ENCODE measurements at places on chromosomes 4 and X.

- DNase-seq, result no peak
Measured at GRCh38 chr4:141022111-141022695, 111.1 kb downstream of the RNF150 start.

GRCh38 chrX:9345957-9346356, 118.9 kb upstream of the TBL1X start:
- no peak for DNase-seq

- no peak for DNase-seq
Measured at GRCh38 chr4:169071747-169072146, 61.7 kb upstream of the CBR4 start.

- DNase-seq, result no peak
Measured at GRCh38 chr4:175325230-175325629, 407.1 kb downstream of the ADAM29 start.

GRCh38 chr4:20899591-20899990, 199.3 kb downstream of the PACRGL start:
- DNase-seq, result no peak

DNA sequence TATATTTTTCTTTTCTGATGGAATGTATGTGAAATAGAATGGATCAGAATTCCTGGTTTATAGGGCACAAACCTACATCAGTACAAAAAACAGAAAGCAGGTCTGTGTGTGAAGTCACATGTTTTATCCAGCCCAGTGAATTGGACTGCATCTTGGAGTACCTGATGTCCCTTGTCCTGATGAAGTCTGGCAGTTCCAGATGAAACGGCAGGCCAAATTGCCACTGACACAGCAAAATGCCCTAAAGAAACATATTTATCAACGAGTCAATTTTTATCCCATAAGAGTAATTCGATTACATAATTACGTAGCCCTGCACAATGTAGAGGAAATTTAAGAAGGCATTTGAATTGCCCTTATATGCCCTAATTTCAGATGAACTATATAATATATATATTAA, 37.8 kb upstream of the ATP6AP2 start:
- no peak for DNase-seq

DNA sequence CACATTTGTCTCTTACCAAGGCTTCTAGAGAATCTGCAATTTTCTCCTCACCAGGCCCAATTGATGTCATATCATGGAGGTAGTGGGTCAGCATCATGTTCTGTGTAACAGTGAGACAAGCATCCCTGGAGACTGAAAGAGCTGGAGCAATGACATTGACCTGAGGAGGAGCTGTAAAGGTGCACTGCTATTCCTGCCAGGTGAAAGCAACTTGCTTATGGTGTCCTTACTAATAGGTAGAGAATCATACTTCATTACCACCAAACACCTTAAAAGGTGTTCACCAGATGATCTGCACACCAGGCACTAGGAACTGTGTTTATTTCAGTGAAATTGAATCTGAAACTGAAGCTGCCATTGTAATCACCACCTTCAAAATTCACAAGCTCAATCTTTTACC, 188.7 kb downstream of the AFAP1 start:
- DNase-seq, result no peak

- peak; percentile 11 for DNase-seq
Measured at GRCh38 chrX:13428053-13428786, 108.4 kb upstream of the ATXN3L start.

DNA sequence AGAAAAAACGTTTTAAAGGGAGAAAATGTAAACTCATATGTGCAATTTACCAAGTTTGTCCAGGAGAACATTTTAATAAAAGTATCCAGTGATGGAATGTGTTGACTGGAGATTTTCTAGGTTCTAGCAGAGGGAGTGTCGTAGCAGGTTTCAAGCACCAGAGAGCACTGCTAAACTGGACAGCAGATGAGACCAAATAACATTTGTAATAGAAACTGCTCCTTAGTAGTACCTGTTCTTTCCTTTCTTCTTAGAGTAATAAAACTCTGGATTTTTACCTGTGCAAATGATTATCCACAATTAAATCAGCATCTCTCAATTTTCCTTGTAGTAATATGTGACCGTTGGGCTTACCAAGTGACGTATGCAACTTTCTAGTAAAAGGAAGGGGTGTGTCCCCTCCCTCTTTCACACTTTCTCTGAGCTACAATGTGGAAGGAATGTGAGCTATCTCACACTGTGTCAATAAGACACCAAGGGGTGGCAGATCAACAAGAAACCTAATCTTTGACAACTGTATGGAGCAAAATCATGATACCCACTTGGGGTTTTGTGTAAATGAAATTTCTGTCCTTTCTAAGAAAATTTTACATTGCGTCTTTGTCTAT, 9.5 kb downstream of the HPGDS start:
- no peak for DNase-seq

GRCh38 chr4:82555276-82555675, 6.5 kb downstream of the TMEM150C start:
- DNase-seq, result no peak

DNA sequence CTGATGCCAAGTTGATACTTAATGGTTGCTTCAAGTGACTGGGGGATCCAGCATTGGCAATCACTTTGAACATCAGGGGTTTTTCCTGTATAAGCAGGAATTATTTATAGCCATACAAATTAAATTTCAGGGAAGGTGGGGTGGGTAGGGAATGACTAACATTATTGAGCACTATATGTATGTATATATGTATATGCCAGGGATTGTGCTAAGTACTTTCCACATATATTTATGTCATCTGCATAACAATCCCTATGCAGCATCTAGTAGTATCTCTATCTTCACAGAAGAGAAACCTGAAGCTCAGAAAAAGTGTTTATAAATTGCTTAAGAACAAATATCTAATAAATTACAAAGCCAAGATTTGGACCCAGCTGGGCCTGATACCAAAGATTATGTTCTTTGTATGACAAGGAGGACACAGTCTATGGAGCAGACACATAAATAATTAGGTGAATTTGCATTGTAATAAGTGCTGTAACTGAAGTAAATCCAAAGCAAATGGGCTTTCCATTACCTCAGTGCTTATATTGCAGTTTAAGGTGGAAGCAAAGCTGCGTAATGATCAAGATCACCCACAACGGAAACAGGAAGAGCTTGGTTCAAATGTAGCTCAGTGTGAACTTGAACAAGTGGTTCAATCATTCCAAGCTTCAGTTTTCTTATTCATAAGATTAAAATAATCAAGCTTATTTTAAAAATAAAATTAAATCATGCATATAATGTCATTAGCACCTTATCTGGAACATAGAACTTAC, 18.9 kb upstream of the RASGEF1B start:
- no peak for DNase-seq

GRCh38 chr4:113566015-113566795, 195.3 kb downstream of the CAMK2D start:
- no peak for DNase-seq

DNA sequence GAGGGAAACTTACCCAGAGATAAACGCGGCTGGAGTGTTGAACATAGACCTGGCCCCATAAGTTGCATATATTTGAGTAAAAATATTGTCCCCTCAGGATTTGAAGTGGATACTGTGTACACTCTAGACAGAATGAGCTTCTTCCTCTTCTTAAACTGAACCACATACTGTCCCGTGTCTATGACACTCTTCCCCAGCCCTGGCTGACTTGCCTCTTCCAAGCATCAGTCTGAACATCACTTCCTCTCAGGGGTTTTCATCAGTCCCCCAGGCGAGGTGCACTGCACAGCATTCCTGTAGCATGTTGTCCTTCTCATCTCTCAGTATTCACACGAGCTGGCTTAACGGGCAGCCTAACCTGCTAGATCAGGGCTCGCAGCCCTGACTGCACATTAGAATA, 80.5 kb upstream of the TMEM150C start:
- DNase-seq, result no peak

DNA sequence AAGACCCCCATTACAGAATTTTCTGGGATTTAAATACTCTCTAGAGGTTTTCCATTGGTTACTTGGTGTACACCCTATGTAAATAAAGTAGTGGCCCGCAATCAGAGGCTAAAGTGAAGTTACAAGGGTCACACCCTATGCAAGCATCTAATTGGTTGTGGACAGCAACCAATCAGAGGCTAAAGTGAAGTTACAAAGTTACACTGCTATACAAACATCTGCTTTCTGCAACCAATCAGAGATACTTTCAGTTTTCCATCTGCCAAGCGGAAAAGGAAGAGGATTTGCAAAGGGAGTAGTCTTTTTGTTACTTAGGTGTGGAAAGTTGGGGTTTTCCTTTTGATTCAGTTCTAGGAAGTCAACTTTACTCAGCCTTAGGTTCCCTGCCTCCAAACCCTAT, 2.0 kb upstream of the ATRX start:
- DNase-seq, result no peak

DNA sequence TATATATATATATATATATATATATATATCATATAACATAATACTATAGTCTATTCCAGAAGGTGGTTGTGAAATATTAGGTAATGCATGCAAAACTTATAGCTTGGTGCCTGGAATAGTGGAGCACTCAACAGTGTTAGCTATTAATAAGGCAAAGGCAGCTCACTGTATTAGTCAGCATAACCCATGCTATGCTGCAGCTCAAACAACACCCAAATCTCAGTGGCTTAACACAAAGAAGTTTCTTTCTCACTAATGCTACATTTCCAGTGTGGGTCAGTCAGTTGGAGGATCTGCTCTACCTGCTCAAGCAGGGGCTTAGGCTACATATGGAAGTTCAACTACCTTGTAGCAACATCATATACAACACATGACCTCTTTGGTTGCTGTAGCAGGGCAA, 5.2 kb upstream of the RPGR start:
- no peak for DNase-seq

- DNase-seq, result peak; percentile 62
Measured at GRCh38 chrX:40097504-40098263, at the start of gene BCOR. Gene BCOR (minus strand): TSS chrX:40097958. CDS start chrX:40077929, 20,029 bp downstream.

DNA sequence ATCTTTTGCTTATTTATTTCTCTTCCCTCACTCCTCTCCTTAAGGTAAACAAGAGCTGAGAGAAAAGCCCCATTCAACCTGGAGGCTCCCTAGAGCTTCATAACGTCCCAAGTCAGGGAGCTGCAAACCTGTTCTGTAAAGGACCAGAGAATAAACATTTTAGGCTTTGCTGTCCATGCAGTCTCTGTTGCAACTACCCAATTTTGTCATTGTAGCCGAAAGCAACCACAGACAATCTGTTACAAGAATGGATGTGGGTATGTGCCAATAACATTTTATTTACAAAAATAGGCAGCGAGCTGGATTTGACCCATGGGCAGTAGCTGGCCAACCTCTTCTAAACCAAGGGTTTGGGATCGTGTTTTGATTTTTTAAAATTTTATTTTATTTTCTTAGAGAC, 71.3 kb upstream of the TBL1X start:
- no peak for DNase-seq

DNA sequence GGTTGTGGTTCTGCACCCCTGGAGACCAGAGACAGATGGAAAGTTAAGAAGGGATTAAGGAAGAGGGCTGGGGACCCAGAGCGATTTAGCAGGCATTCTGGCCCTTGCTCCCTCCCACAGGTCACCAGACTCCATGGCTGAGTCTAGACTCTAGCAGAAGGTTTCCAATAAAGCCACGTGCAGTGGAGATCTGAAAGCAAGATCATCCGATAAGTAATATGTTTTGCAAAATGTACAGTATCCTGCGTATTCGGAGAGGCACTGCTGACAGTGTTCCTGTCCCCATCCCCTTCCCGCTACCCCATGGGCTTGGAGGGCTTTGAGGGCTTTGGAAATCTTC, 531 bp upstream of the GPRIN3 start:
- DNase-seq, result no peak

DNA sequence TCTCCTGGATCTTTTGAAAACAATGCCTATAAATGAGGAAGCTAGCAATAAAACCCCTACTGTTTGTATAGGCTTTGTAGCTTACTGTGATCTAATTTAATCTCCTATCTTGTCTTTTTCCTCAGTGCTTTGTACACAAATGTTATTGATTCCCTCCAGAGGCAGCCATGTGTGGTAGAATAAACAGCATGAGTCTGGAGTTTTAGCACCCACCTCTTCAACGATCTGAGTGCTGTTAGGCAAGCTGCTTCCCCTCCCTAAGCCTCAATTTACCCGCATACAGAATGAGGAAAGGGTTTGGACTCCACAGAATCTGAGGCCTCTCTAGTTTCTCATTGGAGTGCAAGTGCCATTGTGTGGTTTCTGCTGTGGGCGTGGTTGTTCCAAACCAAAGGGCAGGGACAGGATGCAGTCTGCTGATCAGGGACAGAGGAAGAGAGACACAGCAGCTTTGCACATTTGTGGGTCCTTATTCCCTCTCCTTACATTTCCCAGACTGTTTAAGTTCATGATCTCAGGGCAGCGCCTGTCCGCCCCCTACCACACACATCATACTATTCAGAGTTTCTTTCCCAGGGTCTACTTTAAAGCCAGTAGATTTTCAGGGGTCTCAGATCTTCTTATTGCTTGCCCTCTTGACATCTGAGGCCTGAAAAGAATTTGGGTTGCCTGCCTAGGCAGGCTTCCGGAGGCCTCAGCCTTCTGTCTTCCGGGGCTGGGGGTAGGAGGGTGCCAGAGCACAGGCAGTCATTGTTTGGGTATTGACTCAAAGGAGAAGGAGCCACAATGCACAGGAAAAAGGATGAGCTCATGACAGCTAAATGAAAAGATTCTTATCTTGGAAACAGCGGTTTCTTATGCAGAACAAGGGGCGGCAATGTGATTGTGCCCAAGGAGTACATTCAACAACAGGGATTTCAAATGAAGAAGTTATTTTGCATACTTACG, 114.9 kb upstream of the TEX13D start:
- DNase-seq, result no peak

DNA sequence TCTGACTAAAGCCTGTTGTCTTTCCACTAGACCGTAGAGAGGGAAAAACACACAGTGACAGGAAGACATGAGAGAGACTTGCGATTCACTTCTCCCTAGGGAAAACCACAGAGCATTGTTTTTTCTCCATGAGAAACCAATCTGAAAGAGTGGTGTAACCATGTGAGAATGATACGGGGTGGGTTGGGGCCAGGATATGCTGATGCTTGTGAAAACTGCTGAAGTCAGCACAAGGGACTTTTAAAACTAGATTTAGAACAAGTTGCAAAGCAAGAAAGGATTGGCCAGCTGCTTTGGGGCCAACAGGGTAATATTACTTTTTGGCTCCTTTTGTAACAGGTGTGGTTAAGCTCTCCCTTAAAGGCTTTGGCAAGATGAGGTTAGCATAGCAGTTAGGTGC, 66.1 kb downstream of the NHSL2 start:
- no peak for DNase-seq

DNA sequence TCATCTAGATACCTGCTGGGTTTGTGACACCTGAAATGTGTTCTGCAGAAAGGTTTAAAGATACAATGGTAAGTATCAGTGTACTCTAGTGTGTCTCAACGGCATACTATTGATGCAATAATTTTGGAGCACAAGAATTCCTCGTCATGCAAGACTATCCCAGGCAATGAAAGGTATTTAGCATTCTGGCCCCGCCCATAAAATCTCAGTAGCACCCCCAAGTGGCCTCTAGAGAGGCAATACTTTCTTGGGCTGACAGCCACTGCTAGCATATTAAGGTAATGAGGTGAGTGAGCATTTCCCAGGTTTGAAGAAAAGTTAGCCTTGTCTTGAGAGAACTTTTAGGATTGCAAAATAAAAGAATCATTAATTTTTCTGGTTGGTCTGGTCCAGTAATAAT, 24.0 kb downstream of the TAB3 start:
- DNase-seq, result no peak

- DNase-seq, result no peak
Measured at GRCh38 chr4:183691897-183692296, 32.8 kb downstream of the TRAPPC11 start.

- no peak for DNase-seq
Measured at GRCh38 chr4:4524364-4524763, 17.5 kb downstream of the STX18 start.
